Activated T-cell treated with anti-CD3 and anti-CD28 coated beads, Interleukin-2, amount 50 U/mL, for 24 hours (primary cell): ENCODE measurements at places on chromosomes 7 and 10.

- DNase-seq: no peak
Measured at GRCh38 chr10:110274072-110274627, 30.6 kb downstream of the SMNDC1 start.

- peak; percentile 31 for DNase-seq
Measured at GRCh38 chr10:23556727-23557440, 118.0 kb downstream of the OTUD1 start.

DNA sequence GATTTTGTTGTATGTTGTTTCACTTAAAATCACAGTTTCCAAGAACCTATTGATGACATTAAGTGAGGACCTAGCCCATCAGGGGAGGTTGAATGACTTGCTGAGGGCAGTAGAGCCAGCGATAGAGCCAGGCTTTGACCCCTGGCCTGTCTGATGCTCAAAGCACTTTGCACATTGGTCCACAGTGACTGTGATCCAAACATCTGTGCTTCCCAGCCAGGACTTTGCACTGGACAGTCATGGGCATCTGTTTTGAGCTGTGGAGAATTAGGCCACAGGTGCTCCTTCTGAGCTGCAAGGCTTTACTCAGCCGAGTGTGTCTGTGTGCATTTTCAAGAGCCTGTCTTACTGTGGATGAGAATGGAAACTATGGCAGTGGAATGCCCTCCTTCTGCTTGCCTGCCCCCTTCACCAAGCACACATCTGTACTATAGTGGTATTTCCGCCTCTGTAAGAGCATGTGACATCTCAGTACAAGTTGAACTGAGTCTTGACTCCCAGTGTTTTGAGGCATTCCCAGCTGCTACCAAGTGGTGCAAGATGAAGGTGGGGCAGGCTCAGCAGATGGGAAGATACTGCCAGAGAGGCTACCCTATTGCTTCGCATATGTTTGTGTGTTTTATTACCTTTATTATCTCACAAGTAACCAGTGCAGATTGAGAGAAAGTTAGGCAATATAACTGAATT is 72.7 kb upstream of the AOAH start:
- DNase-seq: no peak

DNA sequence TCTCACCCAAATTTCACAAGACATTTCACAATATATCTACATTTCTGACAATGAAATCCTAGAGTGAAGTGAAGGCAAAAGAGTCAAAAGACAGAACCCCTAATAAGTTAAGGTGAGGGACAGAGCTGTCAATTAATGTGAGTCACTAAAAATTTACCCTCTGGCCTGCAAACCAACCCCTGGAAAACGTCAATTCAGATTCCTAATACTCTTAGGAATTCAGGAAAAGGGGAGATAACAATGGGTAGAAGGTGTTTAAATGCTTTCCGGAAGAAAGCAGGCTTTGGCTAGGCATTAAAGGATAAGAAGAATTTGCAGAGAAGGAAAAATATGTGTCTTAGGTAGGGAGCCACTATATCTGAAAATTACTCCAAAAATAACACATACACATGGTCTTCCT is 299.6 kb downstream of the INHBA start:
- DNase-seq: no peak

DNA sequence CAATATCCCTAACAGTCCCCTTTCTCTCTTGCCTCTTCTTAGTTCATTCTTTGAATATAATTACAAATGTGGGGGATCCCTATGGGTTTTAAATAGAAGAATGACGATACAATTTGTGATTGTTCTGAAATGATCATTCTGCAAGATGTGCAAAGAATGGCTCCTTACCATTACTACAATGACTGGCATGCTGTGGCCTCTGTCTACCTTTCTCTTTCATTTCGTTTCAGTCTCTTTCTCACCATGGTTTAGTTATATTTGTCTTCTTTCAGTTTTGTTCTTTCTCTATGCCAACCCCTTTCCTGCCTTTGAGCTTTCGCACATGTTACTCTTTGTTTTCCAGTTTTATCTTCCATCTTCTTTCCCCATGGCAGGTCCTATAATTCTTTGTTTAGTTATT is 176.5 kb downstream of the SUGCT start:
- DNase-seq: no peak

GRCh38 chr7:117217106-117218035 is 105.5 kb downstream of the WNT2 start:
- DNase-seq: no peak

DNA sequence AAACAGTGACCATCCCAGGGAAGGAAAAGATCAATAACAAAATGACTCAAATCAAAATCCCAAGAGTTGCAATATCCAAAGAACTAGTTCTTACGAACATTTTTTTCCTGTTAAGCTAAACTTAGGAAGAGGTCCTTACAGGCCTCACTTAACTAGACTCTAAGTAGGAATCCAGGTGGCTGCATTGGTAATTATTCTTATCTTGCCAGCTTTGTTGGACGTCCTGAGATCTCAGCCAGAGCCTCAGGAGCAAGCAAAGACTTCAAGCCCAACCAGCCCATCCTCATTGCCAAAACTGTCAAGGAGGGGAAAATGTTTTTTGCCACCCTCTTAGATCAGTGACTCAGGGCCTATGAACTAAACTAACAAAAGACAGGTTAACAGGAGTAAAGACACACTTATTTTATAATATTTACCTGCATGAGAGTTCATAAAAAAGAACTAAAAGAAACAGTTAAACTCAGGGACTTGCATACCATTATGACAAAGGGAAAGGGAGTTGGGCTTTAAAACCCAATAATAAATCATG is 18.3 kb upstream of the PPP1R9A start:
- no peak for DNase-seq

DNA sequence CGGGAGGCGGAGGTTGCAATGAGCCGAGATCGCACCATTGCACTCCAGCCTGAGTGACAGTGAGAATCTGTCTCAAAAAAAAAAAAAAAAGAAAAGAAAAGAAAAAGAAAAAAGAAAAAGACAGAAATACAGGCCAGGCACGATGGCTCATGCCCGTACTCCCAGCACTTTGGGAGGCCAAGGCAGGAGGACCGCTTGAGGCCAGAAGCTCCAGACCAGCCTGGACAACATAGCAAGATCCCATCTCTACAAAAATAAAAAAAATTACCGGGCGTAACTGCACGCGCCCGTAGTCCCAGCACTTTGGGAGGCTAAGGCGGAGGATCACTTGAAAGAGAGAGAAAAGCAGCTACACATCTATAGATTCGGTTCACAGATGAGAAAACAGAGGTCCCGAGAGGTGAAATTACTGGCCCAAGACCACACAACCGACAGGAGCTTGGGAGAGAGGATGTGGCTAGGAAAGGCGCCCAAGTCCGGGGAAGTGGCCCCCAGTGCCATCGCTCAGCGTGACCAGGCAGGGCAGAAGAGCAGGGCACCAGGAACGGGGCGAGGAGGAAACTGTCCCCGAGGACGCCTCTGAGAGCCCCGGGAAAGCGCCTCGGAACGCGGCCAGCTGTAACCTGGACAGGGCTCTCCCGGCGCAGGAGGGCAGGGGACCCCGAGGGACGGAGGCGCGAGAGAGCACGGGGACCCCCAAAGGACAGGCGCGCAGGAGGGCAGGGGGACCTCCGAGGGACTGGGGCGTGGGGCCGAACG is 612 bp downstream of the SNX8 start:
- no peak for DNase-seq

DNA sequence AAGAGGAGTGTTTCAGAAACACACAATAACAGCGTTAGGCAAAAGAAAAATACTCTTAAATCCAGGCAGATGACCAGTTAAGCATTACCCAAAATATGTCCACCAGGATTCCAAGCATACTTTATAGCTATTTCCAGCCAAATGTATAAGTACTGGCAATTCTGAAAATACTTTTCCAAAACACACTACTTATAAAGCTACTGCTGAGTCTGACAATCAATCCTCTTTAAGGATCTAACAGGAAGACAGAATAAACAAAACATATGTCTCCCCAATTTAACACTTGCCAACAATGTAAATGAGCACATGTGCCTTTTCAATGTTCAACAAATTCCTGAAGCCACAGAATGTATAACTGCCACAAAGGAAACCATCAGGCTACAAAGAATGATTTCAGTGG is 370.9 kb downstream of the SORCS1 start:
- no peak for DNase-seq

DNA sequence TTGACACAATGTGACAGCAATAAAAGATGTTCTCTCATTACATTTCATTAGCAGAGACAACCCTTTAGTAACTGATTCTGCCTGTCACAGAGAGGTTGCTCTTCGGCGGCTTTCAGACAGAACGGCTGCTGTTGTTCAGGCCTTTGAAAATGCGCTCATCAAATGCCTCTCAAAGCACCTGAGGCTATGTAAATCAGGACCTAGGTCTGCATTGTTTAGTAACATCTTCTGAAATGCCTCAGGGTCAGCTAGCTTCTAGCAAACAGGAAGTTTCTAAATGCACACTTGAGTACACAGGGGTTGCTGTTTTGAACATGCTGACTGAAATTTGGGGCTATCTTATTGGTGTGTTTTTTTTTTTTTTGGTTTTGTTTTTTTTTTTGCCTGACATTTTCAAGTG is 143.3 kb upstream of the DKK1 start:
- DNase-seq: no peak

GRCh38 chr10:121296881-121297585 is 301.2 kb downstream of the FGFR2 start:
- DNase-seq: no peak

- DNase-seq: no peak
Measured at GRCh38 chr10:100894033-100894432, 18.7 kb upstream of the SLF2 start.

GRCh38 chr10:1212571-1213141 is 156.5 kb downstream of the WDR37 start:
- DNase-seq: no peak

DNA sequence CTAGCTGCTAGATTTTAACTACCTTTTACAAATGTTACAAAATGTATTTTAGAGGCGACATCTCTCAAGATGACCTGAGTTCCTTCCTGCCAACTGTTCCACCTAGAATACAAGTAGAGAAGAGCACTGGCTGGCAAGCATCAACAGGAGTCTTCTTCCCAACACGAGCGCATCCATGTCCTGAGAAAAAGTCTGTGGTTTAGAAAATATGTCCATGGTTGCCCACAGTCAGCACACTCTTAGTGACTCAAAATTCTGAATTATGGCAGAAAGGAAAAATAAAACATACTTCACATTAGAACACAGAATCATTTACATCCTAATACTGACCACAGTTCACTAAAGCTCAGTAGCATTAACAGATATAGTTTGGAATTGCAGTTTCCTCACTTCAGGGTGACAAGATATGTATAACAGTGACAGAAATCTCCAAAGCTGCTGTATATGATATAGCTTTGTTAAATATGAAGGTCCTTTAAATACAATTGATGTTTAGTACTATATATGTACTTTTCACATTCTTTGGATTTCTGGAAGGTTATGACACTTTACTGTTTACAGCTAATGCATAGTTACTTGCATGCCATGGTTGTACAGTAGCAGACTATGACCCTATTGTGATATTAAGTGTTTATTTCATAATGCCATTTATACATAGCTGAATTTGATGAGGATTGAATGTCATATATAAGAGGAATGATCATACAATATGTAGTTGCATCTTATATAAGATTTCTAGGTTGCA is 327.1 kb downstream of the GFRA1 start:
- DNase-seq: no peak

- DNase-seq: no peak
Measured at GRCh38 chr10:132728741-132729140, 57.2 kb downstream of the NKX6-2 start.

DNA sequence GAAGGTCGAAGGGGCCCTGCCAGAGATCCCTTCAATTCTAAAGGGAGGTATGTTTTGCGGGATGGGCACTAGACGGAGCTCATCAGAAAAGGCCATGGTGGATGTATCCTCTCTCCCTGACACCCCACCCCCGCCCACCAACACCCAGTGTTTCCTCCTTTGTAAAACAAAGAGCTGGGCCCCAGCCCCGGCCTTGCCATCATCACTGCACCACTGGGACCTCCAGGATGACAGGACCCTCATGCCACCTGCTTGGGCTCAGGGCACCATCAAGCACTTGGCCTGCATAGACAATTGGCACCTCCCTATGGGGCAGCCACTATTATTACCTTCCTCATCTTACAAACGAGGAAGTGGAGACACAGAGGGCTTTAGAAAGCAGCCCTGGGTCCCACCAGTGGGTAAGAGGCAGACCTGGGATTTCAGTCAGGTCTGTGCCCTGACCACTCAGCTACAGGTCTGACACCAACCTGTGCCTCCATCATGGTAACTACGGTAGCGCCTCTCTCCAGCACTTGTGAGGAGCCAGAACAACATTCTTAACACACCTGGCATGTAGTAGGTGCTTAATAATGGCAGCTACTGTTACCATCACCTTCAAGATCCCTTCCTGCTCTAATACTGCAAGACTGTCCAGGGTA is 2.0 kb downstream of the CALML3 start:
- peak; percentile 9 for DNase-seq

DNA sequence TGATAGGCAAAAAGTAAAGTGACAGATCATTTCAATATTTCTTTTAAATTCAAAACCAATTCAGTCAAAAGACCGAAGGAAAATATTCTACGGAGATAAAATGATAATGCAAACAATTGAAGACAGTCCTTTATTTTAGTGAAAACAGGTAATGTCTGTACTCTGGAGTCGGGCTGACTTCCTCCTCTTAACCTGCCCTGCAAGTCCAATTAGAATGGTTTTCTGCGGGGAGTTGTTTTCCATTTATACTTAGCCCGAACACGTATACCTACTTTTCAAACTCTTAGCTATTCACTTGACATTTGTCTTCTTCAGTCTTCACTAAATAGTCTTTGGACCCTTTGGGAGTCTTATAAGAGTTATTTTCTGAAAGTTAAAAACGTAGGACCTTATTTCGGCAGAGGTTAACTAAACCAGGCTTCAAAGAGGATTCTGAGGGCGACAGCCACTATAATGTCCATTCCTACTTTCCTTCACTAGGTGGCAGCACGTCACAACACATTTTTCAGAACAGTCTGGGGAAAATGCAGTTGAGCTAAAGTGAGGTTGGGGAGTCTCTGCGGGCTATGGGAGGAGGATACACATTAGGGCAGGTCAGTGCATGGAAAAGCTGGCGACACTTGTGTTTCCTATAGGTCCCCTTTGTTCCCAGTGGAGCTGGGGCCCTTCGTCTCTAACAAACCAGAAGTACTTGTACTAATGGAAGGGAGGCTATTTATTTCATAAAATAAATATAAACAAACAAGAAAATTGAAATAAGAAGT is 472.0 kb downstream of the KCNMA1 start:
- peak; percentile 32 for DNase-seq

DNA sequence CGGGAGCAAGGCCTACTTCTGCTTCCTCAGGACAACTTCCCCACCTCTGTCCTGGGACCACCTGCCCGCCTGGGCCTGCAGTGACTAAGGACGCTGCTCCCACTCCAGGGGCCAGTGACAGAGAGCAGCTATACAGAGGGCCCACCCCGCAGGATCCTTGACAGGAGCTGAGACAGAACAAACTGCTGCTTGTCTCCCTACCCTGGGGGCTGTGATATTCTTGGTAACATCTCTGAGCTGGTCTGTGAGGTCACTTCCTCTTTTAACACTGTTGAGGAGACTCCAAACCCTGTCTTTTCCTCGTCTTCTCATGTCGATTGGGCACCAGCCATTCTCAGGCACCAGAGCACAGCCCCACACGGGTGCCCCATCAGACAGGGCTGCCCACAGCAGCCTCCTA is 6.9 kb upstream of the MRPS24 start:
- DNase-seq: no peak
